ENCODE measurements at places on chromosomes 12 and 14.

DNA sequence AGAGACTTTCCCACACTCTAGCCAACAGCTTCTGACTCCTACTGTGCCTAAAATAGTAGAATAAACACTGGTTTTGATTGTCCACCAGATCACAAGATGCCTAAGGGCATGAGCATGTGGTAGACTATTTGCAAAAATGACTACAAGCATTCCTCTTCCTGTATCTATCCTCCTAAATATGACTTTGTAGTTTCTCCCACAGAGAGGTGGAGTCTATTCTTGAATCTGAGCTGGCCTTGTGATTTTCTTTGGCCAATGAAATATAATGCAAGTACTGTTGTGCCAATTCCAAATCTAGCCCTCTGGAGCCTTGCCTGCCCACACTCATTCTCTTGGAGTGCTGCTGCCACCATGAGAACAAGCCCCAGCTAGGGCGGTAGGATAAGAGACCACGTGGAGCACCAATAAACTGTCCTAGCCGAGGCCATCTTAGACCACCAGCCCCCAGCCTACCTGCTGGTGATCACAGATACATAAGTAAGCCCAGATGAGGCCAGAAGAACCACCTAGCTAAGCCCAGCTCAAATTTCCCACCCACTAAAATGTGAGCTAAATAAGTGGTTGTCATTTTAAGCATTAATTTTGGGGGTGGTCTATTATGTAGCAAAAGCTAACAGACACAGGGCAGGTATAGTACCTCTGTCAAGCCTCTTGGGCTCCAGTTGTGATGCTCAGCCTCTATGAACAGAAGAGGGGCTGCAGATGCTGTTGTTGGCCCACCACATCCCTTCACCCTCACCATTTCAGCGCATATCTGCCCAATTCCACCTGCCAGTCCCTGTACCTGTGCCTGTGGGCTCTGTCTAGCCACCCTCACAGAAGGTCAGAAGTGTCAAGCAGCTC, 17.9 kb downstream of the ZFP36L1 start:
- DNase-seq, result no peak

GRCh38 chr14:74474376-74474775, 18.7 kb downstream of the NPC2 start:
- DNase-seq, result no peak

- DNase-seq, result no peak
Measured at GRCh38 chr12:50639721-50640120, 124.2 kb upstream of the ATF1 start.

DNA sequence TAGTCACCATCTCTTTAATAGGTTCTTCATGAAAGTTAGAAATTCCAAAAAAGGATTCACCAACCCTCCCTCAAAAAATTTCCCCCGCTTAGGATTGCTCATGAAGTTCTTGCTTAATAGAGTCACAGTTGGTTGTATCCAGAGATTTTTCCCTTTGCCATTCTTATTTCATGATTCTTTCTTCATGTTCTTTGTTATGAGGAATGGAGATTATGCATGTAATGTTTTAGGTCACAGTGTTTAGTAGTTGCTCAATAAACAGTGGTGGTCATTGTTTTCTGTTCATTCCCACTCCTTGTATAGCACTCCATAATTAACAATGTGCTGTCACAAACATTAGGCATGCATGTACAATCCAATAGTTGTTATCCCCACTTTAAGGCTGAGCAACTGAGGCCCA, 51.2 kb upstream of the RTRAF start:
- no peak for DNase-seq

DNA sequence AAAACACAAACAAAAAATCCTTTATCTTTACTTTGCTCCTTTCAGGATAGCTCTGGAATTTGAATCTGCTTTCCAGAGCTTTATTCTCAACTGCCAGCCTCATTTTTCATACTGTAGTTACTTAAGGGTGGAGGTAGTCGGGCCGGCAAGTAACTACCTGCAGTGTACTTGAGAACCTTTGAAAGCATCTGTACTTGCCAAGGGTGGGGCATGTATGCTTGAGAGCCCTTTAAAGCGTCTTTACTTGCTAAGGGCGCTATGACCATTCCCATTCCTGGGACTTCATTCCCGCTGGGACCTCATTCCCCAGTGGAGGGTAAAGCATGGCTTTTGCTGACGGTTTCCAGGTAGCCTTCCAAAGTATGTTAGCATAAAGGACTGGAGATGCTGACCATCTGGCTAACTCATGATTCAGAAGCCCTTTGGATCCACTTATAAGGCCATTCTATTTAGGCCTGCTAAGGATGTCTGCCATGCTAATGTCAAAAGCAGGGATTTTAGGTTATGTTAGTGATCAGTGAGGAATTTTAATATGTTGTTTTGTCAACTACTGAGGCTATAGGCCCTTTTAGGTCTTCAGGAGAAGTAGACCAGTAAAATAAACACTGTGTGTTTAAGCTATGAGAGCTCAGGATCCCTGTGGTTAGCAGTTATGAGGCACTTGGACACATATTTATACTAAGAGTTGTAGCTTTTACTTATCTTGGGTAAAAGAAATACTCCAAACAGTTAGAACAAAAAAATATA, 74.9 kb downstream of the CRADD start:
- DNase-seq, result no peak

DNA sequence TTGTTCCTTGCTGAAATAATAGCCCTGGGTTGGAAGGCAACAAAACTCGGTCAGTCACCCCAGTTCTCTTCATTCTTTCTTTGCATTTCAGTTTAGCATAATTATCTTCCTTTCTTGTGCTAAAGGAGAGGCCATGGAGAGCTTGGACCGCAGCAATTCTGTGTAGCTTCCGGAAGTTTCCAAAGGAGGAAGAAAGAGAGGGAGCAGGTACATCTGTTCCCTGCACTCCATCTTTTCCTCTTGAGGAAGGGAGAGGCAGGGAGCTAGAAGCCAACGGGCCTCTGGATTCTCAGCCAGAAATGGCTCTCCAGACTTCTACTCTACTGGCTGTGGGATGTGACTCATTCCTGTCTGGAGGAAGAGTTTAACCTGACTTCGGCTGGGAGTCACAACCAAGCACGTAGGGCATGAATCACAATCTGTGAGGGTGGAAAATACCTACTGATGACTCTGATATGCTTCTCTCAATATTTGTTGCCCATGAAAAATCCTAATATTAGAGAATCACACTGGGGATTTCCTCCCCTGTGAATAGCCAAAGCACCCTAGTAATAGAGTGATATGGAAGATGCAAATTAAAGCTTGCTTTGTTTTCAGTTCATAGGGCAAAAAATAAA, 17.0 kb downstream of the ANO6 start:
- no peak for DNase-seq
